ENCODE measurements at places on chromosomes 2 and 18. TPM values are rescaled to one million over a fixed set of nuclear protein-coding genes. Genes with fewer than 3 reads are reported as not detected.
A peak's percentile ranks its signal among the peaks of the same experiment; 100 is the strongest.

PARD6G gene
- total RNA-seq, result 13.0 TPM

DNA sequence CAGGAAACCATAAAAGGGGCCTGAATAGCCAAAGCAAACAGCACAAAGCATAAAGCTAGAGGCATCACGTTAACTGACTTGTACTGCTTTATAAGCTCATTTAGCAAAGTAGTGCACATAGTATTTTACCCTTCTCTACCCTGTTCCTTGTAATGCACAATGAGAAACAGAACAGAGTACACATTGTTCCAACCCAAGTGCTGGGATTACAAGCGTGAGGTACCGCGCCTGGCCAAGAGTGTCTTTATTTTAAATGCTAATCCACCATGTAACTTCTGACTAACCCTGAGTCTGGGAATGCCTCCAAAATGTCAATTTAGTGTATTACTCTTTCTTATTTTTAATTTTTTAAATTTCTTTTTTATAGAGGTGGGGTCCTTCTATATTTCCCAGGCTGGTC is 46.4 kb upstream of the STON1 start:
- DNase-seq, result peak; percentile 83

DNA sequence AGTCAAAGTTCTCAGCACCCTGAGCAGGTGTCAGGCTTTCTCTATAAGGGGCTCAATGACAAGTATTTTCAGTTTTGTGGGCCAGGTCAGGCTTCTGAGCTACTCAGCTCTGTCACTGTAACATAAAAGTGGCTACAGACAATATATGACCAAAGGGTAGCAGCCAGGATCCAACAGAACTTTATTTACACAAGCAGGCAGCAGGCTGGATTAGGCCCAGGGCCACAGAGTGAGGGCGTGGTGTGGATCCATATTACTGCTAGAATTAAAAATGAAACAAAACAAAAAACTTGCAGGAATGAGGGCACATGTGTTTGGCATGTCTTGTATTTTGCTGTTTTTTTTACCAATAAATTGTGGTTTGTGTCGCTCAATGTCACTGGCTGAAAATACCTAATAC is 143.7 kb downstream of the EIPR1 start:
- no peak for DNase-seq

TXNDC2 gene
- total RNA-seq, result not detected

DNA sequence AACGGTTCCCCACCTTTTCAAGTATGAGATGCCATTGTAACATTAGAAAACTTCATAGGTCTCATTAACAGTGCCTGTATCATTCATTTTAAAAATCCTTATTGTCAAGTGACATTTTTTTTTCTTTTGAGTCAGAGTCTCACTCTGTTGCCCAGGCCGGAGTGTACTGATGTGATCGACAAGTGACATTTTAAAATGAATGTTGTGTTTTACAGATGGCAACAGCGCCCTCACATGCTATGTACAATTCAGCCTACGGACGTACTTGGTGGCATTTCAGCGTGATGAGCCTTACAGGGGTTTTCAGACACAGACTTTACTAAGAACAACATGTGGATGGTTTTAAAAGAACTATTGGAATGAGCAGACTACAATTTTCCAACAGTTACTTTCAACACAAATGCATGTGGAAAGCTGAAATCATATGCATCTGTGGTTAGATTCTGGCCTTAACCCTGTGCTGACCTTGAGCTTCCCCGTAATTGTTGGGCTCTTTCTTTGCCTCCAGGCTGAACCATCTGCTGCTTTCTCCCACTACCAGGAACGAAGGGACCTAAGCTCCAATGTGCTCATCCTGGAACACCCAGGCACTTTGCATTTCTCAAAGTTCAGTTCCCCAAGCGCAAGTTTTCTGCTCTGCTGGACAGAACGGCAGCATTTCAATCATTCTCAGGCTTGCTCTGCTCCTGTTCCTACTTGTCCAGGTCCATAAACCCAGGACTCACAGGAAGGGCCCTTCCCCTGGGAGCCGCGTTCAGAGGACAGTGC is 119.9 kb upstream of the NDUFV2 start:
- no peak for DNase-seq

SRD5A2 gene
- total RNA-seq, result not detected

GRCh38 chr18:35826477-35826876 is 146.0 kb upstream of the RMP24 start:
- no peak for DNase-seq

RFTN2 gene
- total RNA-seq, result 5.4 TPM

SF3B6 gene
- total RNA-seq, result 133 TPM

DNA sequence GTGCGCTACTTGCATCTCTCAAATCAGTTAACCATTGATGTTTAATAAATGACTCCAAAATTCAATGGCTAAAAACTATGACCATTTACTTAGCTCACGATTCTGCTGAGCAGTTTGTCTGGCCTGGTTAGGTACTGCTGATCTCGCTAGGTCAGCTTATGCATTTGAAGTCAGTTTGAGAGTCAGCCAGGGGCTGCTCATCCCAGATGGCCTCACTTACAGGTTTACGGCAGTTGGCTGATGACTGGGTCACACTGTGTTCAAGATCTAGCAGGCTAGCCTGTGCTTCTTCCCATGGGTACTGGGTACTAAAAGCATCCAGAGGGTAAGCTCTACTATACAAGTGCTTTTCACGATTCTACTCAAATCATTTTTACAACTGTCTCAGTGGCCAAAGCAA is 122.1 kb downstream of the DLGAP1 start:
- no peak for DNase-seq

DNA sequence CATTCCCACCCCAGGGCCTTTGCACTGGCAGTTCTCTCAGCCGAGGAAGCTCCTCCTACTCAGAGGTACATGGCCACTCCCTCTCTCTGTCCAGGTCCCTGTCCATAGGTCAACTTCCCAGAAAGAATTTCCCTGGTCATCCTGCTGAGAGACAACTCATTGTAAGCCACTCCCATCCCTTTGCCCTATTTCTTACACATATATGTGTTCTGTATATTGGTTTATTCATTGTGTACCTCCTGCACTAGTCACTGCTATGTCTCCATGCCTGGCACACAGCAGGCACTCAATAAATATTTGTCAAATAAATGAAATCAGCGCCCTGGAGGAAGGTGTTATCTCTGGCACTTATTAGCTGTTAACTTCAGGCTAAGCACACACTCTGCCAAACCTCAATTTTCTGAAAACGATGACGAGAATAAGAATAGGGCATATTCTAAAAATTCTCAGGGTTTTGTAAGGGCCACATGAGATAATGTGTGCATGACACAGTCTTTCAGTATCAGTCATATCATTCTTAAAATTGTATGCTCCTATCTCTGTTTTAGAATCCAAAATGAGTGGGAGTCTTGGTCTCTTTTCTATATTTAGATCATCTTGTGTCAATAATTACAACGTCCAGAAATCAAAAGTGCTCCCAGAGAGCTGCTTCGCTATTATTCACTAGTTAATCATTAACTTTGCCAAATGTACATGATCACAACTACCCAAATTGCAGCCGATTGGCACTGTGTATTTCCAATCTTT is 198.0 kb downstream of the ALK start:
- DNase-seq, result no peak

DNA sequence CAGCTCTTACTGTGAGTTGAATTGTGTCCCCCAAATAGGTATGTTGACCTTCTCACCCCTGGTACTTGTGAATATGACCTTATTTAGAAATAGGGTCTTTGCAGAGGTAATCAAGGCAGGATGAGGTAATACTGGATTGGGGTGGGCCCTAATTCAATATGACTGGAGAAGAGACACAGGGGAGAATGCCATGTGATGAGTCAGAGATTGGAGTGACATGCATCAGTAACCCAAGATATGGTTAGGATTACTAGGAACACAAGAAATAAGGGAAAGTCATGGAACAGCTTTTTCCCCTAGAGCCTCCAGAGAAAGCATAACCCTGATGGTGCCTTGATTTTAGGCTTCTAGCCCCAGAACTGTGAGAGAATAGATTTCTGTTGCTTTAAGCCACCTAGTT is 37.0 kb upstream of the ATP5MC3 start:
- DNase-seq, result no peak

GRCh38 chr2:8514796-8515758 is 166.8 kb upstream of the ID2 start:
- DNase-seq, result no peak

DNA sequence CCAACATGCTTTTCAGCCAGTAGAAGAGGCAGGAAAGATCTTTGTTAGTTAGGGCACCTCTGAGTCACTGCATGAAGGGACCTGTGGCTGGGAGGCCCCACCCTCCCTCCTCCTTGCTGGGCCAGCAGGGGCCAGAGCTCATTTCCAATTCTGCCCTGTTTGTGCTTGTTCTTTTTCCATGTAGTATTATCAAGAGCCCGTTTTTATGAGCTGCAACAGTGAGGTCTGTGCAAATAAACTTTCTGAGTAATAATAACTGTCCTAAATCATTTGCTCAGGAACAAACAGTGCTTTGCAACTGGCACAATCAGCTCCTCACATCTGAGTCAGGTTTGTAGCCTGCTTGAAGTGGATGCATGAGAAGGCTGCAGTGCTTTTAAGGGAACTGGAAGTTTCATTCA is 128.0 kb downstream of the ARL4C start:
- peak; percentile 92 for DNase-seq

Data from sigmoid colon (tissue), 7 donors.